Activated CD8-positive, alpha-beta T cell treated with anti-CD3 and anti-CD28 coated beads, Interleukin-2, amount 10 ng/mL, durations not matched to agents 7 days and 5 days (primary cell): ENCODE measurements at places on chromosomes 3 and 15. TPM values are rescaled to one million over a fixed set of nuclear protein-coding genes. Genes with fewer than 3 reads are reported as not detected.
A peak's percentile ranks its signal among the peaks of the same experiment; 100 is the strongest.

- no peaks in the 10 kb centered on the region for H3K27me3 ChIP-seq
- no peak overlapping the region for H3K4me3 ChIP-seq
- H3K27ac ChIP-seq, result no peak overlapping the region
Measured at GRCh38 chr3:26350853-26351252, 271.7 kb upstream of the LRRC3B start.

- H3K4me1 ChIP-seq, result no peaks in the 10 kb centered on the region
- DNase-seq, result no peak
- H3K27me3 ChIP-seq, result peaks cover 3% of the 10 kb centered on the region
- H3K36me3 ChIP-seq, result no peaks in the 10 kb centered on the region
- no peak overlapping the region for H3K4me3 ChIP-seq
Measured at GRCh38 chr15:88383354-88383753, 83.8 kb downstream of the MRPL46 start.

DNA sequence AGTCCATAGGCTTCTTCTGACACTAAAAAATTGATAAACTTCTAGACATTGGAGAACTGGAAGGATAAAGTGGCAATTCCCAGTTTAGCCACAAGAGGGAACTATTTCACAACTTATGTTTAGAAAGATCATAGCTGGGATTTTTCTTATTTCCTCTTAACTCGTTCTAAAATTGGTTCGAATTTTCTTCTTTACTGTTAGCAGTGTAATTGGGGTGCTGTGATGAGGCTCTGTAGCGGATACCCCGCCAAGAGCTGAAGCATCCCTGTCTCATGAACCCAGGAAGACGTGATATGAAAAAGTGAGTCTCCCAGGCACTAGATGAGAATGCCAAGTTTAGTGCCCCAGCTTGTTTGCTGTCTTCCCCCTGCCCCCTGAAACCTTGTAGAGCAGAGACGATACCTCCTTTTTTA is 85.1 kb downstream of the PDCD6IP start:
- no peaks in the 10 kb centered on the region for H3K27me3 ChIP-seq
- no peak overlapping the region for H3K27ac ChIP-seq
- DNase-seq, result peak; percentile 46
- H3K4me3 ChIP-seq, result no peak overlapping the region
- H3K36me3 ChIP-seq, result no peaks in the 10 kb centered on the region

The TMEM212 gene
- total RNA-seq, result not detected

The IDH2 gene
- 291 TPM for total RNA-seq

- peaks cover 19% of the 10 kb centered on the region for H3K36me3 ChIP-seq
- H3K27ac ChIP-seq, result peak overlapping the region; percentile 84
- peaks cover 70% of the 10 kb centered on the region for H3K4me1 ChIP-seq
- no peaks in the 10 kb centered on the region for H3K27me3 ChIP-seq
- peak; percentile 63 for DNase-seq
Measured at GRCh38 chr15:60590935-60591495, 112.1 kb upstream of the ICE2 start.

The GPR171 gene
- total RNA-seq, result 115 TPM

The C3orf49 gene
- total RNA-seq, result not detected

DNA sequence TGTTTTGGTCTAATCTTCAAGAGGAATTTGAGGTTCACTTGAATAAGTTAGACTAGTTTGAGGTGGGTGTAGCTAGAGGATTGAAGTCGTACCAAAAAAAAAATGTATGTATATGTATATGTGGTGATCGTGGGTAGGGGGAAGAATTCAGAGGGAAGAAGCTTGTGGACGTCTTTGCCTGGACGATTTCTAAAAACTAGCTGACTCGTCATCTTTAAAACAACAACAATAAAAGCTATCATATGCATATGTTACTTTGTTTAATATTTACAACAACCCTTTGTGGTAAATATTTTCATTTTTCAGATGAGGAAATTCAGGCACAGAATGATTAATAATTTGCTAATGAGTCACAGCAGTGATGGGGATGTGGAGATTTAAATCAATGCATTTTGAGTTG is 18.1 kb downstream of the RNF111 start:
- H3K4me1 ChIP-seq, result peaks cover 22% of the 10 kb centered on the region
- no peak overlapping the region for H3K4me3 ChIP-seq
- H3K27me3 ChIP-seq, result no peaks in the 10 kb centered on the region
- DNase-seq, result no peak

DNA sequence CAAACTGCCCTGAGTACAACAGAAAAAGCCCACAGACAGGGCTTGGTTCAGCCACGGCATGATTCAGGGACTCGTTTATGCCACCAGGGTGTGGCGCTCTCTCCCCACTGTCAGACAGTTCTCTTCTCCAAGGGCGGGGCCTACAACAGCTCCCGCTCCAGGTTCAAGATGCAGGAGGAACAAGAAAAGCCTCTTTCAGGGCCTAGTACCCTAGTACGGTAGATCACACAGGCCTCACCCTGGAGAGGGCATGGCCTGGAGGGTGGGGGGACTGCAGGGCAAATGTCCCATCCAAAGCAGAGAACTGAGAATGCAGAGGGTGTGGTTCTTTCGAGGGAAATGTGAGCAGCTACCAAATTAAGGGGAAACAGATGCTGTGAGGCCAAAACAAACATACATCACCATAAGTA is 12.0 kb downstream of the MESD start:
- H3K36me3 ChIP-seq, result peaks cover 45% of the 10 kb centered on the region
- peaks cover 43% of the 10 kb centered on the region for H3K4me1 ChIP-seq
- peak overlapping the region; percentile 33 for H3K27ac ChIP-seq
- no peaks in the 10 kb centered on the region for H3K27me3 ChIP-seq

- H3K4me3 ChIP-seq, result no peak overlapping the region
- no peak overlapping the region for H3K27ac ChIP-seq
- no peak for DNase-seq
Measured at GRCh38 chr15:69559440-69560190, 107.0 kb downstream of the RPLP1 start.

DNA sequence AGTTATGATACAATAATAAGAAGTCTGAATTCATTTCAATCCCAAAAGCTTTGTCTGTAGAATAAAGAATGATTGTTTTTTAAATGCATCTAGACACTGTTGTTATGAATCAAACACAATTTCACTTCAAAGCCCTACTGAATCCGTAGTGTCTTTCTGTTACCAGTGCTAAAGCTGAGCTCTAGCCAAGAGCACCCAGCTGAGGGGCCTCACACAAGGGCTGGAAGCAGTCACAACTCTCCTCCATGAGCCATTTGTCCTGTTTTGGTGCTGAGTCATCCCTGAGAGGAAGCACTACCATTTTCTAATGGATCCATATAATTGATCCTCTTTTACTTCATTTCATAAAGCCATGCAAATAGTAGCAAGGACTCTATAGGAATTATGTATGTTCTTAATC is 158.2 kb upstream of the ANKRD28 start:
- no peak overlapping the region for H3K4me3 ChIP-seq
- H3K27me3 ChIP-seq, result peaks cover 5% of the 10 kb centered on the region
- H3K36me3 ChIP-seq, result no peaks in the 10 kb centered on the region
- DNase-seq, result no peak
- H3K27ac ChIP-seq, result no peak overlapping the region

The DNAH12 gene
- not detected for total RNA-seq

DNA sequence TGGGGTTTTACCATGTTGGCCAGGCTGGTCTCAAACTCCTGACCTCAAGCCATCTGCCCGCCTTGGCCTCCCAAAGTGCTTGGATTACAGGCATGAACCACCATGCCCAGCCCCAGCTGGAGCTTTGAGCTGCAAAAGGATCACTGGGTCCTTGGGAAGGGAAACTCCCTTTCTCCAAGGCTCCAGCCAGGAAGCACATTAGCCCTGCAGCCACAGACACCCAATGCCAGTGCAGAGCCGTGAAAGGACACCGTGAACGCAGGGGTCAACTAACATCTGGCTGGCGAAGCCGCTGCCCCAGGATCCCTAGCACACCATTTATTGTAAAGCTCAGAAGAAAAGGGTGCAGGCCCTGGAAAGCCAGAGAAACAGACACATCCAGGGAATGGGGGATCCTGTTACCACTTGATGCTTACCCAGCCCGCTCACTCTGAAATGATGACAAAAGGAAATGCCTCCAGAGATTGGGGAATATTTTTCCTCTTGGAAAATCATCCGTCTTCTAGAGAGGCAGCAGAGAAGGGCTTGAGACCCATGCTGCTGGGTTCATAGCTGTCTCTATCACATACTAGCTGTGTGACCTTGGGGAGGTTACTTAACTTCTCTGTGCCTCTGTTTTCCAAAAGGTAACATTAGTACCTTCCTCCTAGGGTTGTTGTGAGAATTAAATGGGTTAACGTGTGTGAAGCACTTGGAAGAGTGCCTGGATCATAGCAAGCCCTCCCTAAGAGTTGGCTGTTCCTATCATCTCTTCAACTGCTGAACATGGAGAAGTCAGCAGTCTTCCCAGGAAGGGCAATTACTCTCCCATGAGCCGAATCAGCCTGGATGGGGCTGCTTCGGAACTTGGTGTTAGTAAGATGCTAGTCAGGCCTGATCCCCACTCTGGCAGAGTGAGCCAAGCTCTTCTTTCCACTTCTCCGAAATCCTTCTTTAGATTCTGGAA is 40.8 kb downstream of the LMCD1 start:
- no peaks in the 10 kb centered on the region for H3K4me1 ChIP-seq
- no peaks in the 10 kb centered on the region for H3K36me3 ChIP-seq
- DNase-seq, result no peak
- no peak overlapping the region for H3K27ac ChIP-seq

The GATA2 gene
- total RNA-seq, result not detected

The SEMA7A gene
- total RNA-seq, result 16.1 TPM

DNA sequence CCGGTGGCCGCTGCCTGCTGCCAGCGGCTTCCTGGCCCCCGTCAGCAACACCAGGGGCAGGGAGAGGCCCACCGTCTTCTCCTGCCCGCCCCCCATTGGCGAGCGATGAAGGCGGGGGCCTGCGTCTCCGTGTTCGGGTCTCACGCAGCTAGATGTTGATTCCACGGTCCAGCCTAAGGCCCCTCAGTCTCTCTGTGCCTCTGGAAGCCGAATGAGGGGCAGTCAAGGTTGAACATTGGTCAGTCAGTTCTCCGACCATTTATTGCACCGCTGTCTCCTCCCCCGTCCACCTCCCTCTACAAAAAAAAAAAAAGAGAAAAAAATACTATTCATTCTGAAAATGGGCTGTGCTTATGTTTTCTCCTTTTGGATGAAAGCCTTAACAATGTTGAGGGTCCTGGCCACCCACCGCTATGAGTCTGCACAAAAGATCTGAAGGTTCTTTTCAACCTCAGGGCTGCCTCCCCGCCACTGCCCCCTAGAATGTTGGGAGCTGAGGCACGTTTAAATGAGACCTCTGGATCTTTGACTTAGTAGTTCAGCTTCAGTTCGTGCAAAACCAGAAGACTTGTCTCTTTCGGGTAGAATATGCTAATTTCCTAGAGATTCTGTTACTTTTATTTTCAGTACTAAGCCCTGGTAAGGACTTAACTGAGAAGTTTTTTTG is 736 bp downstream of the IREB2 start:
- H3K4me3 ChIP-seq, result peak overlapping the region; percentile 86
- H3K27me3 ChIP-seq, result peaks cover 3% of the 10 kb centered on the region
- H3K36me3 ChIP-seq, result peaks cover 34% of the 10 kb centered on the region
- peak overlapping the region; percentile 90 for H3K27ac ChIP-seq
- H3K4me1 ChIP-seq, result peaks cover 51% of the 10 kb centered on the region

DNA sequence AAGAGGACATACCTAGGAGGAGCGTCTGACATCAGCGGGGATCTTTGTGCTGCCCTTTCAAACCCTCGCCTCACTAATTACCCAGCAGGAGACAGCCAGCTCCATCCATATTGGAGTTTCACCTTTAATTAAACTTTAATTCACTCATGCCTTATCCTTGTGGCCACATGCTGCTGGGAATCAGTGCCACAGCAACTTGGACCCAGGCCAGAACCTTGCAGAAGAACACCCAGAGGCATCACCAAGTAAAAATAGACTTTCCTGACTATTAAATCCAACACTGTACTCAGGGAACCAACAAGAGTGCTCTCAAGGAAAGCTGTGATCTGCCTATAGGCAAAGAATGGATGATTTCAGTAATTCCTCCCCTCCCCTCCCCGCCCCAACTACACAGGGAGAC is 23.9 kb downstream of the EIF1B start:
- H3K4me1 ChIP-seq, result no peaks in the 10 kb centered on the region
- H3K27ac ChIP-seq, result no peak overlapping the region
- H3K36me3 ChIP-seq, result no peaks in the 10 kb centered on the region
- H3K4me3 ChIP-seq, result no peak overlapping the region
- DNase-seq, result no peak

GRCh38 chr3:32968920-32969389 is 17.5 kb downstream of the CCR4 start:
- H3K36me3 ChIP-seq, result peaks cover 11% of the 10 kb centered on the region
- peaks cover 23% of the 10 kb centered on the region for H3K4me1 ChIP-seq
- H3K4me3 ChIP-seq, result no peak overlapping the region
- no peak for DNase-seq
- H3K27ac ChIP-seq, result no peak overlapping the region
- peaks cover 2% of the 10 kb centered on the region for H3K27me3 ChIP-seq

- H3K27me3 ChIP-seq, result no peaks in the 10 kb centered on the region
- no peak for DNase-seq
- no peak overlapping the region for H3K27ac ChIP-seq
- H3K4me1 ChIP-seq, result no peaks in the 10 kb centered on the region
- no peak overlapping the region for H3K4me3 ChIP-seq
- H3K36me3 ChIP-seq, result no peaks in the 10 kb centered on the region
Measured at GRCh38 chr3:79172241-79172640, 595.6 kb downstream of the ROBO1 start.

The CLRN1 gene
- not detected for total RNA-seq

DNA sequence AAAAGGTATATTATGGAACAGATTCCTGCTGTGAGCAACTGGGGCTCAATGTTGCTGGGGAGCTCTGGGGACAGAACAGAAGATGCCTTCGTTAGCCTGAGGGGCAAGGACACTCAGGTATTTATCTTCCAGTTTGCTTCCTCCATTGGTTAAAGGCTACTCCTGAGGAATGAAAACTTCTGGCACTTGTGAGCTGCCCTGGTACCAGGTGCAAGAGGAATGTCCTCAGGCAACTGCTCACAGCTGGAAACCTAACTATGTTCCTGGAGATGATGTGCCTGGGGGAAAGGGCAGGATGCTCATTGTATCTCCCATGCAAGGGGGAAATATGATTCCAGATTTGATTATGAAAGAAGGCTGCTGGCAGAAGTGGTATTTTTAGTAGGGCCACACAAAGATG is 54.0 kb upstream of the BBX start:
- H3K36me3 ChIP-seq, result no peaks in the 10 kb centered on the region
- H3K27me3 ChIP-seq, result peaks cover 22% of the 10 kb centered on the region
- DNase-seq, result no peak
- no peak overlapping the region for H3K4me3 ChIP-seq

DNA sequence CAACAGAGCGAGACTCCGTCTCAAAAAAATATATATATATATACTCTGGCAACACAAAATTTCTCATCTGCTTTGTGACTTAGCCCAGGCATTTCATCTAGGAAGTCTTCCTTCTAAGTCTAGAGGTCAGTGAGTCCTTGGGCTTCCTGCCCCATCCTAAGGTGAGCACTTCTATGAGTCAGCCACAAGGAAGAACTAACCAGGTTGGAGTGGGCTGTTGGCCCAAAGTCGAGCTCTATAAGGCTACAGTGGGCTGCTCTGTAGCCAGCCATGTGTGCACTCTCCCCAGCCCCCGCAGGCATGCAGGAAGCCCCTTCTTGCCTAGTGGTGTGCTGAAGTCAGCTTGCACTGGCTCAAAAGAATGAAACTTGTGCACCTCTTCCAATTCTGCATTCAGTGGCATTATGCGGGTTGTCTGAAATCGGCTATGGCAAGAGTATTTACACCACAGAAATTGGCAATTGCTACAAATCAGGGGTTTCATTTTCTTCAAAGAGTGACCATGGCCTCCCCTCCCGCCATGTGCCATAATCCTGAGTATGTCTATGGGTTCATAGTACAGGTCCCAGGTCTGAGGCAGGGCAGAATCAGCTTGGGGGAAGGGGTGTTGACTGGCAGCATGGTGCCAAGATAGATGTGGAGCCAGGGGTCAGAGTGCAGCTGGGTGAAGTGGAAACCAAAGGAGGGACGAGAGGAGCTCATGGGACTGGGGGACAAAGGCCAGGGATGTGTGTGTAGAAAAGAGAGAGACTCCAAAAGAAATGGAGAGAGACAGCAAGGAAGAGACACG is 22.0 kb upstream of the LOXL1 start:
- peaks cover 3% of the 10 kb centered on the region for H3K27me3 ChIP-seq
- no peak overlapping the region for H3K27ac ChIP-seq
- DNase-seq, result no peak
- H3K4me3 ChIP-seq, result no peak overlapping the region
